ENCODE measurements at places on chromosomes 12 and 14. TPM values are rescaled to one million over a fixed set of nuclear protein-coding genes. Genes with fewer than 3 reads are reported as not detected.

KRT72 gene
- not detected for total RNA-seq

LUM gene
- 185 TPM for total RNA-seq

TAMALIN gene
- total RNA-seq = 52.3 TPM

DNA sequence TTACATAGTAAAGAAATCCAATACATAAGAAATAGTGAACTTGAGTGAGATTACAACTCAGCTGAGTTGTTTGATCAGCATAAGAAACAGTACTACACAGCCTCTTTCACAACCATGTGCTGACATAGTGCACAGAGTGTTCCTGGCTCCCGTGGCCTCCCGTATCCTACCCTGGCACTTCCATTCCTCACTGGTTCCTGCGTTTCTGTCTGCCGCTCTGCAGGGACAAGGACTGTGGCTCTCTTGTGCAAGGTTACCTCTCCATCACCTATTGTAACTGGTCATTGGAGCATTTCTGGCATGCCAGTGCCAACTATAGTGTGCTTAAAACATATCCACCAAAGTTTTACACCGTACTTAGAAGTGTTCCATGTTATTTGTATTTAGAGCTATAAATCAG, 46.3 kb upstream of the PCED1B start:
- H3K4me3 ChIP-seq = no peak overlapping the region
- H3K27ac ChIP-seq = no peak overlapping the region
- peak; percentile 61 for DNase-seq
- H3K36me3 ChIP-seq = no peaks in the 10 kb centered on the region
- no peaks in the 10 kb centered on the region for H3K4me1 ChIP-seq

GRCh38 chr12:193261-193660, 20.7 kb downstream of the SLC6A12 start:
- no peaks in the 10 kb centered on the region for H3K27me3 ChIP-seq
- H3K27ac ChIP-seq = no peak overlapping the region
- no peak overlapping the region for H3K4me3 ChIP-seq
- H3K4me1 ChIP-seq = no peaks in the 10 kb centered on the region

- no peak overlapping the region for H3K4me3 ChIP-seq
- H3K36me3 ChIP-seq = no peaks in the 10 kb centered on the region
- no peak for DNase-seq
- no peak overlapping the region for H3K27ac ChIP-seq
- H3K27me3 ChIP-seq = no peaks in the 10 kb centered on the region
These were observed 167.7 kb upstream of the DIO2 start for GRCh38 chr14:80379035-80379434.

DNA sequence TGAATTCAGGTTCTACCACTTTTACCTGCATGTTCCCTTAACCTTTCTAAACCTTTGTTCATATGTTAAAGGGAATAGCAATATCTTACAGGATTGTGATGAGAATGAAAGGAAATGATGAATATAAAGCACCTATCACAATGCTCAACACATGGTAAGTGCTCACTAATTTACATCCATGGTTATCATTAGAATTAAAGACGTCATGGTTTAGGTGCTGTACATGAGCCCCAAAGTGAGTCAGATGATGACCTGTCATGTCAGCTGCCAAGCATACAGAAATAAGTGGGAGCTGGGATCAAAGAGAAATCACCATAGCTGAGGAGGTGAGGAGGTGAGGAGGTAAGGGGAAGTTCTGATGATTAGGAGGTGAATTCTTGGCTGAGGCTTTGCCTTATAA, 135.9 kb upstream of the ATP2B1 start:
- no peaks in the 10 kb centered on the region for H3K36me3 ChIP-seq
- no peak for DNase-seq
- no peak overlapping the region for H3K27ac ChIP-seq
- H3K4me1 ChIP-seq = no peaks in the 10 kb centered on the region

- DNase-seq = no peak
- no peaks in the 10 kb centered on the region for H3K36me3 ChIP-seq
These were observed 8.6 kb downstream of the GLIPR1 start for GRCh38 chr12:75489187-75489586.

Data from kidney (tissue), 22 donors.